Tongue (tissue), 3 donors: ENCODE measurements at places on chromosomes 4 and X. TPM values are rescaled to one million over a fixed set of nuclear protein-coding genes. Genes with fewer than 3 reads are reported as not detected.

DNA sequence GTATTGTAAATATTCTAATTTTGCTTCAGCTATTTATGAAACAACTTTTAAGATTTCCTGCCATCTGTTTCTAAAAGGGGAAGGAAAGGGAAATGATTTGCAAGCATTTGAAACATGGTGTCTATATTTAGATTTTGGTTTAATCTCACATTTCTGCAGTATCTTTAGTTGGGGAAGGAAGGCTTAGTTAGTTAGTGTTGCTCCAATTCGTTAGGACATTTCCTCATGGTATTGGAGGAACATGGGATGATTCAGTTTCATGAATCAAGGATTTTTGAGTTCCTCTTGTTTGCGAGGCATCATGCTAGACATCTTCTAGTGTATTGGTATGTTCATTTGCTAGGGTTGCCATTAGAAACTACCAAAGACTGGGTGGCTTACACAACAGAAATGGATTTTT is 20.5 kb upstream of the TMEM192 start:
- DNase-seq, result no peak

GRCh38 chr4:124631760-124632159 is 80.8 kb downstream of the ANKRD50 start:
- DNase-seq, result peak; percentile 40

GRCh38 chr4:24330172-24330571 is 254.2 kb downstream of the DHX15 start:
- peak; percentile 15 for DNase-seq

DNA sequence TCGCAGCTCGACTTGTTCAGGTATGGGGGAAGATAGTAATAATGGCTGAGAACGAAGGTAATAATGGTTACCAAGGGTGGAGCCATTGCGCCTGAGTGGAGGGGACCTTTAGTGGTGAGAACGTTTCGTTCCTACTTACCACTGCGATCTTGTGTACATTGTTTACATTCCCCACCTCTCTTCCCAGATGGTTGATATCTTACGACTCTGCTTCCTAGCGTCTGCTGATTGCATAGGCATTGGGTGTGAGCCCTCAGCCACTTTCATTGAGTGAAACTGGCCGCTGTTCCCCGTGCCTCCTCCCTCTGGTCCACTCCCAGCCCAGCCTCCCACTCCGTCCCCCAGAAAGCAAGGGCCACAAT is 850 bp downstream of the IGBP1 start:
- no peak for DNase-seq

DNA sequence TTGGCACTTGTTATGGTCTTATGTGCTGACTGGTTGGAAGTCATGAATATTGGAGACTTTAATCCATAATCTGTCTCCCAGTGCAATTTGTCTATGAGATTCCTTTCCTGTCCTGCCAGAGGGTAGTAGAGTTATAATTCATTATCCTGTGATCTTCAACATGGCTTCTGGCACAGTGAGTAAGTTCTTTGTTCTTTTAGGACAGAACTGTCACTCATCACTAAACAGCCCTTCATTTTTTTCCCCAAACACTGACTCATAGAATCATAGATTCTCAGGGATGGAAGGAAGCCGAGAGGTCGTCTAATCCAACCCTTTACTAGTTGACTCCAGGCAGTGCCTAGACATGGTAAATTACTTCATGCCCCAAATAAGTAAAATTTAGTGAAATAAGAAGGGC is 78.4 kb downstream of the LUZP4 start:
- no peak for DNase-seq

GRCh38 chrX:7586126-7586525 is 256.8 kb upstream of the VCX start:
- DNase-seq, result peak; percentile 61

DNA sequence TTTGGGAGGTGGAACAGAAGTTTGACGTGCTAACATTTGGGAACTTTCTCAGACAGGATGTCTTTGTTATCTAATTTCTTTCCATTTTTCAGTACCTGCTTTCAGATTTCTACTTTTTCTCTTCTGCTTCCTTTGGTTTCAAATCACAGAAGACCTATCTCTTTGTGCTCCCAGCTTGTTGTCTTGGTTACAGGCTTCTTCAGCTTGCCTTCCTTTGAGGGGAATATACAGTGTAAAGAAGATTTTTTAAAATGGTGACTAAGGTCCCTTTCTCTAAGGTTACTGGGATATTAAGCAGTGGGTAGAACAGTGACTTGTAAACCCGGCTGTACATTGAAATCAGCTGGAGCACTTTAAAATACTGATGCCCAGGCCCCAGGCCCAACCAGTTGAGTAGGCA is 48.0 kb downstream of the TMEM164 start:
- no peak for DNase-seq

GRCh38 chrX:152992115-152992514 is 1.8 kb downstream of the PNMA5 start:
- DNase-seq, result no peak

DNA sequence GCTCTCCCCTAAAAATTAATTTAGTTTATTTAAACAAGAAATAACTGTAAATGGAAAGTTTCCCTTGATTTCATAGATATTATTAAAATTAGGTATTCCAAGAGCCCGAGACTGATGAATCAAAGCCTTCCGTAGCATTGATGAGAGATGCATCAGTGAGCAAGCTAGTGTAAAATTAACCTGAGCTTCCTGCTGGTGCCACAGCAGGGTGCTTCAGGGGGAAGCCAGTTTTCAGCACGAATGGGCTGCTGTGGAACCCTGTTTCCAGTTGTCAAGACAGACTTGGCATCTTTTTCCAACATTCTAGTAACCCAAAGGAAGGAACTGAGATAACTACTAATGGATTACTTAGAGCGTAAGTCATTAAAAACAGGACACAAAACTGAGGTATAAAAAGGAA is 221.7 kb downstream of the RBMX2 start:
- no peak for DNase-seq

- DNase-seq, result no peak
Measured at GRCh38 chrX:106042296-106042695, 3.8 kb upstream of the SERPINA7 start.

DNA sequence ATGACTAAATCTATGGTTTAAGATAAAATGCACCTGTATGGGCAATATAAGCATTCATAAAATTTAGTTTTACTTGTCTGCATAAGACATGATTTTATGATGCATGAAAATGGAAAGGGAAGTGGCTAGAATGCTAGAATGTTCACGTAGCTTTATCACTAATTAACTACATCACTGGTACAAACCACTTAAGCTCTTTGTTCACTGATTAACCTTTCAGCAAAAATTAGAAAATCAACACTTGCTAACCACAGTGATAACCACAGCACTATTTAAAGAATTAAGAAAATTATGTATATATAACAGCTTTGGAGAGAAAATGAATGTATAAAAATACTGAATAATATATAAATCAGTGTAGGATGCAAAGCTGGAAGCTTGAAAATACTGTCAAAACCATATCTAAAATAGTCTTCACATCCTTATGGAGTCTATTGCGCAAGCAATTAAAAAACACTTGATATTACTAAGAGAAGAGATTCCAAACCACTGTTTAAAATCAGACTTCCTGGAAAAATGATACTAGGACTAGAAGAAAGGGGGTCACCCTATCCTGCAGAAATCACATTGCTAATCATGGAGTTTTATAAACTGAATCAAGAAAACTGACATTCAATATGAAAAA is 51.9 kb downstream of the EFHC2 start:
- no peak for DNase-seq

DNA sequence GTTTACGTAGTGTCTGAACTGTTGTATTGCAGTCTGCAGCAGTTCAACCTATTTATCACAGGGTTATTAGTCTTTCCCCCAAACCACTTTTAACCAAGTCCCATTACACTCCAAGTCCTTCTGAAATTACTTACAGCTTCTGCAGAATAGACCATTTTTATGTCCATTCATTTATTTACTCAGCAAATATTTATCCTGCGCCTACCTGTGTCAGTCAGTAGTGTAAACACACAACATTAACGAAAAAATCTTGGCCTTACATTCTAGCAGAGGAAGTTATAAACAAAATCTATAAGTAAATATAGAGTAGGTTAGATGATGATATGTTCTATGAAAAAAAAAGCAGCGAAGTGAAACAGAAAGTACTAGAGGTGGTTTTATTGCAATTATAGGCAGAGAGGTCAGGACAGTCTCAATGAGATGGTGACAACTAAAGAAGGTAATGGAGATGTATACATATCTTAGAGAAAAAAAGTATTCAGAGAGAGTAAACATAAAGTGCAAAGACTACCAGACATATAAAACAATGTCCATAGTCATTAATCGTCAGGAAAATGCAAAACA is 534.7 kb downstream of the KCNIP4 start:
- DNase-seq, result no peak

DNA sequence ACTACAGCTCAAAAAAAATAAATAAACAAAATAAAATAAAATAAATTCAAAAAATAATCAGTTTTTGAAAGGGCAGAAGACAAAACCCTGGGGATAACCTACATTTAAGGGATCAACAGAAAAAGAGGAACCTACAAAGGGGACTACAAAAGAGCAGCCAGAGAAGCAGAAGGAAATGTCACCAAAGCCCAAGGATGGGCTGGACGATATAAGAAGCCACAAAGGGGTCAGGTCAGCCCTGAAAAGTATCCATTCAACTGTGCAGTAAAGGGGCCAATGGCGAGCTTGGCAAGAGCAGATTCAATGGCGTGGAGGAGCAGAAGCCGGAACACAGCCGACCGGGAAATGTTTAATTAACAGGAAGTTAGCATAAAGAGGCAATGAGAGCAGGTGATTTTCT is 16.9 kb downstream of the ACOT9 start:
- no peak for DNase-seq

- no peak for DNase-seq
Measured at GRCh38 chrX:68179355-68179754, 253.9 kb downstream of the OPHN1 start.

DNA sequence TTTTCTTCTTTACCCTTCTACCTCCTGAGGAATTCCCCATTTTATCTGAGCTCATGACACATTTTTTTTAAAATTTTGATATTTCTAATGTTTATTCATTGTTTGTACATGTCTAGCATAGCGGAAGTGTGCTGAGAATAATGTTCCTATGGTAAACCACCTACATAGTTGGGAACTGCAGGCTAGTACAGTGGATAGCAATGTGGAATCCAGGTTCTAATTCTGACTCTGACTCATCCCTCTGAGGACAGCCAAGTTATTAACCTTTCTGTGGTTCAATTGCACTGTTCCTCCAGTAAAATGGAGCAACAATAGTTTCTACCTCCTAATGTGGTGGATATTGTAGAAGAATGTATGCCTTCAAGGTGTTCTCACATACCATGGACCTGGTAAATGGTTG is 20.6 kb upstream of the APELA start:
- DNase-seq, result no peak

DNA sequence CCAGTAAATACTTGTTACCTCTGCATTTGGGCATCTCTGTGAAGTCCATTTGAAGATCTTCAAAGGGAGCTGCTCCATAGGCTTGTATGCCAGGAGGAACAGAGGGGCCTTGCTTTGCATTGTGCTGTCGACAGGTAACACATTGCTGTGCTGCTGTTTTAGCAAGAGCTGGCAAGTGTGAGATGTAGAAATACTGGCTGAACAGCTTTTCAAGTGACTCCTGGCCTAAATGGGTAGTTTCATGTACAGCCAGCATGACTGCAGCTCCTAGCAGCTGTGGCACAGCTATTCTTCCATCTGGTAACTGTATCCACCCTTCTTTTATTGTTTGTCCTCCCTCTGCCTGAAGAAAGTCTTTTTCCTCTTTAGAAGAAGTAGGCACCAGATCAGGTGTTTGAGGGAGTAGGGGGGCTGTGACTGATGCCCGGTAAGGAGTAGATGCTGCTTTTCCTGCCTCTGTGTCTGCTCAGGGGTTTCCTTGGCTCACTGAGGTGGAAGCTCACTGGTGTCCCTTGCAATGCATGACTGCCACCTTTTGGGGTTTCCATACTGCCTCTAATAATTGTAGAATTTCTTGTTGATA is 965.3 kb downstream of the CCSER1 start:
- peak; percentile 26 for DNase-seq

DNA sequence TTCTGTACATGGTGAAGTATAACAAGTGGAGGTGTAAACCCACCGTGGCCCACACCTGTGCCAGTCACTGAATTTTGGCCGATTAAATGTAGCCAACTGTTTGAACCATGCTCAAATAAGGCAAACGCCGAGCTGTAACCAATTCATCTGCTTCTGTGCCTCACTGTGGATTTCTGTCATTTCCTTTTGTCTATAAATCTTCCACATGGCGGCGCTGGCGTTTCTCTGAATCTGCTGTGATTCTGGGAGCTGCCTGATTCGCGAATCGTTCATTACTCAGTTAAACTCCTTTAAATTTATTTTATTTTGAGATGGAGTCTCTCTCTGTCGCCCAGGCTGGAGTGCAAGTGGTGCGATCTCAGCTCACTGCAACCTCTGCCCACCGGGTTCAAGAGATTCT is 19.2 kb downstream of the SUPT20HL2 start:
- DNase-seq, result peak; percentile 54

- no peak for DNase-seq
Measured at GRCh38 chrX:16975233-16975632, 28.8 kb downstream of the REPS2 start.

GRCh38 chrX:46574774-46575381 is 1.3 kb downstream of the CHST7 start:
- DNase-seq, result no peak

- DNase-seq, result peak; percentile 25
Measured at GRCh38 chrX:2374086-2374485, 126.7 kb downstream of the DHRSX start.

GRCh38 chr4:112341033-112341432 is 43.9 kb downstream of the ALPK1 start:
- no peak for DNase-seq

DNA sequence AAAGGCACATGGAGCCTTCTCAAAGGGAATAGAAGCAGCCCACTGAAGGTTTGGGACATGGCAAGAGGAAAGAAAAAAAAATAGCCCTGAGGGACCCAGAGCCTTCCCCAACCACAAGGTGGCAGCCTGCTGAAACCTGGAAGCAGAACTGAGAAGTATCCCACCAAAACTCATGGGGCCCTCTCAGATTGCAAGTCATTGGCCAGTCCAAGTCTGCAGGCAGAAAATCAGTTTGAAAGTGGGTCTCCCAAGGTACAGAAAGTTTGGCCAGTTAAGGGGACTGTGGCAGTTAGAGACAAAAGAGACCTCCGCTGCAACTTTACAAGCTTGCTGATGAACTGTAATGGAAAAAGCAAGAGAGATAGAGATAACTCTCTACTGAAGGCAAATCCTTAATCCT is 155.8 kb downstream of the ANTXR2 start:
- DNase-seq, result no peak

GRCh38 chr4:173264245-173264644 is 69.9 kb downstream of the HMGB2 start:
- no peak for DNase-seq

GRCh38 chrX:3370656-3371055 is 24.2 kb upstream of the MXRA5 start:
- DNase-seq, result no peak

- no peak for DNase-seq
Measured at GRCh38 chrX:34053931-34054330, 78.2 kb downstream of the FAM47A start.

GRCh38 chr4:101958547-101958946 is 168.0 kb downstream of the BANK1 start:
- no peak for DNase-seq

TEC gene
- 3.2 TPM for total RNA-seq

DCAF8L2 gene
- not detected for total RNA-seq

MAGEE2 gene
- total RNA-seq, result not detected

ETDB gene
- total RNA-seq, result not detected

IRAK1 gene
- 20.4 TPM for total RNA-seq

SSX1 gene
- total RNA-seq, result not detected

NKX3-2 gene
- 1.4 TPM for total RNA-seq

CBR4 gene
- 28.4 TPM for total RNA-seq

USP17L18 gene
- not detected for total RNA-seq
